ENCODE measurements at places on chromosomes 1 and 21. TPM values are rescaled to one million over a fixed set of nuclear protein-coding genes. Genes with fewer than 3 reads are reported as not detected.

- ATAC-seq = no peak
These were observed 79.5 kb downstream of the EVI5 start for GRCh38 chr1:92705446-92705845.

- no peak for ATAC-seq
These were observed 160.5 kb downstream of the PTBP2 start for GRCh38 chr1:96882096-96882495.

DNA sequence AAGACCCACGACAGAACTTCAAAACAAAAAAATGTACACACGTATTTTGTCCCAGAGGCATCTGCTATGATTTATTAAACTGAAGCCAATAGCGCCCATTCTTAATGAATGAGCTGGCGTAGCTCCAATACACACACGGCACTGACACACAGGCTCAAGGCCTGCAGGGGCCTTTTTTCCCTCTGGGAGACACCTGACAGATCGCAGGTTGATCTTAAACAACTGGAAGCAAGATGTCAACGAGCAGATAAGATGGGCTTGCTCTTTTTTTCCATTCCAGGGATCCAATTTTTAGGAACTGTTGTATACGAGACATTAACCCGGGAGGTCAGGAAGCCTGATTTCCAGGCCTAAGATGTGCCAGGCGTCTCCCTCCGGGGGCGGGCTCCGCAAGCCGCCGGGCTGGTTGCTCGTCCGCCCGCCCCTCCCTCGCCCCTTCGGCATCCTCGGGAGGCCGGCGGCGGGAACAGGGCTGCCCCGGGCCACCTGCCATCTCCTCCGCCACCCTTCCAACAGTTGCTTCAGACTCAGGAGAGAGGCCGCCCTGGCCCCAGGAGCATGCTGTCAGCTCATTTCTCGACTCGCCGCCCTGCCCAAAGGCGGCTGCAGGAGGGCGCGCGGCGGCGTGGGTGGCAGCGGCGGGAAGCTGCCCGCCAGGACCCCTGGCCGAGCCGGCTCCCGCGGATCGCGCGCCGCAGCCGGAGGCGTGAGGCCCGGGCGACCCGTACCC lies 735 bp downstream of the TTC13 start:
- ATAC-seq = peak; percentile 13

DNA sequence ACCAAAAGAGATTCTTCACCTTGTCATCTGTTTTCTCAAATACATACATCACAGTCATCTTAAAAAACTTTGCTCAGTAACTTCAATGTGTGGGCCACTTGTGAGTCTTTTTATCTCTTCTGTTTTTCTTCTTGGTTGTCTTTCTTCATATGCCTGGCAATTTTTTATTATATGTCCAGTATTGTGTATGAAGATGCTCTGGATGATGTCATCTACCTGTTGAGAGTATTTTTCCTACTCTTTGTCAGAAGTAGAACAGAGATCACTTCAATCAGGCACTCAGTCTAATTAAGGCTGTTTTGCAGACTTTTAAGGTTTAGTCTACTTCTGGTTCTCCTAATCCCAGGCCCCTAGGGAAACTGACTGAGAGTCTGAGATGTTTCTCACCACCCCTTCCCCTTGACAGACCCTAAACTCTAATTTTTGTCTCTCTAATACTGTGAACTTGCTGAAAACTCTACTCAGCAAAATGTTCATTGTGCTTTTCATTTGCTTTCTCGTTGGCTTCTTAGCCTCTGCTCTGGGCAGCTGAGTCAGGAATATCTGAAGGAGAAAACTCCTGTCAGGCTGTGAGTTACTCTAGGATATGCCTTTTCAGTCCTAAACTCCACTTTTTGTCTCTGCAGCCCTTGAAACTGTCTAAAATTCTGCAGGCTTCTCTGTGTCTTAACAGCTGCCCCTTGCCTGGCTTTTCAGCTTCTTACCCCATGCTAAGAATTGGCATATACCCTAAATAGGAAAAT lies 33.0 kb upstream of the DNAJC6 start:
- no peak for ATAC-seq

Gene RORC
- total RNA-seq = 0.26 TPM

- ATAC-seq = no peak
These were observed 40.7 kb upstream of the C1orf185 start for GRCh38 chr1:51061231-51061918.

- peak; percentile 67 for ATAC-seq
These were observed 614 bp upstream of the CACNA1E start for GRCh38 chr1:181482521-181483284.

DNA sequence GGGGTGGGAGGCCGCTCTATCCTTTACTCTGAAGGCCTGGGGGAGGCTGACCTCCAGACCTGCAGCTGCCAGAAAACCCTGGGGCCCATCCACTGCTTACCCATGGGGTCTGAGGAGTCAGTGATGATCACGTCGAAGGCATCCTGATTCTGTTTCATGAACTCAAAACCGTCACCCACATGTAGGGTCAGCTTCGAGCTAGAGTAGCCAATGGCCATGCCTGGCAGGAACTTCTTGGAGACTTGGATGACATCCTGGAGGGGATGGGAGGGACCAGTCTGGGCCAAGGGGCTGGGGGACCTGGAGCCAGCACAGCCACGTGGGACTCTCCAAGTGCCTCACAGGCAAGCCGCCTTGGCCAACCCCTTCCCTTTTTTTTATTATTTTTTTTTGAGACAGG lies 3.3 kb downstream of the SRM start:
- no peak for ATAC-seq

GRCh38 chr1:180814258-180814657 lies 98.4 kb upstream of the KIAA1614 start:
- ATAC-seq = no peak

Gene MEX3A
- 92.3 TPM for total RNA-seq

Gene AKR7A3
- 0.67 TPM for total RNA-seq

- no peak for ATAC-seq
These were observed 6.9 kb downstream of the C21orf58 start for GRCh38 chr21:46316708-46317324.

- peak; percentile 17 for ATAC-seq
These were observed 520.2 kb downstream of the PTPRU start for GRCh38 chr1:29756498-29756897.

GRCh38 chr1:179510038-179510437 lies 65.7 kb downstream of the NPHS2 start:
- no peak for ATAC-seq

DNA sequence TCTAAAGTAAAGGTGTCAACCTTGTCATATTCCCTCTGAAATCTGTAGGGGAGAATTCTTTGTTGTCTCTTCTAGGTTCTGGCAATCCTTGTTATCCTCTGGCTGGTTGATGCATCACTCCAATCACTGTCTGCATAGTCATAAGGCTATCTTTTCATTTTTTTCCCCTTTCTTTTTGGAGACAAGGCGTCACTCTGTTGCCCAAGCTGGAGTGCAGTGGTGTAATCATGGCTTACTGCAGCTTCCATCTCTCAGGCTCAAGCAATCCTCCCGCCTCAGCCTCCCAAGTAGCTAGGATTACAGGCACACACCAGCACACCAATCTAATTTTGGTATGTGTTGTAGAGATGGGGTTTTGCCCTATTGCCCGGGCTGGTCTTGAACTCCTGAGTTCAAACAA lies 12.9 kb downstream of the DPYD start:
- no peak for ATAC-seq

Gene MPL
- not detected for total RNA-seq

Gene CBR3
- 16.7 TPM for total RNA-seq

Gene SLC6A9
- total RNA-seq = 7.2 TPM

Gene PODN
- total RNA-seq = 2.4 TPM

DNA sequence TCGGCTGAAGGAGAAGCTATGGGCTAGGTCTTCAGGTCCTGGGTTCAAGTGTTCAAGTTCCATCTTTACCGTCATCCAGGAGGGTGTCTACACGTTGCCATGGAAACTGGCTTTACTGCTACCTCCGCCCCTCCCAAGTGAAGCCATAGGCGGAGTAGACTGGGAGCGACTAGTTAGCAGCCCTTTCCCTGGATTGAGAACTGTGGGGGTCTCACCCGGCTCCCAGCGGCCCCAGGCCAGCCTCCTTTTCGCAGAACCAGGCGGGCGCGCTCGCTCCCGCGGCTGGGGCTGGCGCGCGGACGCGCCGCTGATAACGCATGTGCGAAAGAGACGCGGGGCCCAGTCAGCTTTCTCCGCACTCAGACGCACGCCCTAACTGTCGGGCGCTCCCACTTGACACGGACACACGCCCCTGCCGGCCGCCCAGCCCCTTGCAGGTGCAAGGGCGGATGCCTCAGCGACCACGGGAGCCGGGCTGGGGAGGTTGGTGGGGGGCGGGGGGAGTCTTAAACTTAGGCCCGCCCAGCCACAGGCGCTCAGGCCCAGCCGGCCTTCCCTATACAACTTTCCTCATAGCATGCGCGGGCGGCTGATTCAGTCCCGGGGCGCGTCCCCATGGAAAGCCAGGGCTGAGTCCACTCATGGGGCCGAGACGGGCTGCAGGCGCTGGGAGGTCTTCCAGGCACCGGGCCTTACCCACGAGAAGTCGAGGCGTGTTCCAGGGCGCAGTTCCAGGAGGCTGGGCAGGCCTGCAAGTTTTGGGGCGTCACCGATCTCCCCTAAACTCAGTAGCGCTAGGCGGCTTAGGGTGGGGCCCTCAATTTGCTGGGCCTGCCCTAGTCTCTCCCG lies 7.4 kb downstream of the EFNA4 start:
- ATAC-seq = peak; percentile 92

- peak; percentile 50 for ATAC-seq
These were observed 64.8 kb downstream of the TP53BP2 start for GRCh38 chr1:223780949-223781348.

- no peak for ATAC-seq
These were observed 221.2 kb upstream of the PTGFR start for GRCh38 chr1:78269591-78269990.

Gene KCND3
- 2.0 TPM for total RNA-seq

DNA sequence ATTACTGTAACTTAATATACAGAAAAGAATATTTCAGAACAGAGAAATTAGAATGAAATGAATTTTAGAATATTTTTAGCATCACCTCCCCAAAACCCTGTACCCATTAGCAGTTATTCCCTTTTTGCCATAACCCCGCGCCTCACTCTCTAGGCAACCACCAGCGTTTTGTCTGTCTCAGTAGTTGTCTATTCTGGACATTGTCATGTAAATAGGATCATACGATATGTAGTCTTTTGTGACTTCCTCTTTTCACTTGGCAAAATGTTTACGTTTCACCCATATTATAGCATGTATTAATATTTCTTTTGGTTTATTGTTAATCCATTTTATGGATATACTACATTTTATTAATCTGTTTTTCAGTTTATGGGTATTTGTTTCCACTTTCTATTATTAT lies 24.9 kb downstream of the SOAT1 start:
- no peak for ATAC-seq

GRCh38 chr1:116020668-116021272 lies 44.5 kb downstream of the SLC22A15 start:
- ATAC-seq = peak; percentile 62

- no peak for ATAC-seq
These were observed 563.9 kb upstream of the NR5A2 start for GRCh38 chr1:199463521-199464127.

Gene PCSK9
- 0.78 TPM for total RNA-seq

- no peak for ATAC-seq
These were observed 96.9 kb upstream of the AKT3 start for GRCh38 chr1:243946946-243947345.

Gene SERPINC1
- 0.81 TPM for total RNA-seq

- no peak for ATAC-seq
These were observed 68.5 kb downstream of the MAP3K21 start for GRCh38 chr1:233395863-233396646.

GRCh38 chr21:17780539-17780938 lies 38.6 kb downstream of the C21orf91 start:
- no peak for ATAC-seq

DNA sequence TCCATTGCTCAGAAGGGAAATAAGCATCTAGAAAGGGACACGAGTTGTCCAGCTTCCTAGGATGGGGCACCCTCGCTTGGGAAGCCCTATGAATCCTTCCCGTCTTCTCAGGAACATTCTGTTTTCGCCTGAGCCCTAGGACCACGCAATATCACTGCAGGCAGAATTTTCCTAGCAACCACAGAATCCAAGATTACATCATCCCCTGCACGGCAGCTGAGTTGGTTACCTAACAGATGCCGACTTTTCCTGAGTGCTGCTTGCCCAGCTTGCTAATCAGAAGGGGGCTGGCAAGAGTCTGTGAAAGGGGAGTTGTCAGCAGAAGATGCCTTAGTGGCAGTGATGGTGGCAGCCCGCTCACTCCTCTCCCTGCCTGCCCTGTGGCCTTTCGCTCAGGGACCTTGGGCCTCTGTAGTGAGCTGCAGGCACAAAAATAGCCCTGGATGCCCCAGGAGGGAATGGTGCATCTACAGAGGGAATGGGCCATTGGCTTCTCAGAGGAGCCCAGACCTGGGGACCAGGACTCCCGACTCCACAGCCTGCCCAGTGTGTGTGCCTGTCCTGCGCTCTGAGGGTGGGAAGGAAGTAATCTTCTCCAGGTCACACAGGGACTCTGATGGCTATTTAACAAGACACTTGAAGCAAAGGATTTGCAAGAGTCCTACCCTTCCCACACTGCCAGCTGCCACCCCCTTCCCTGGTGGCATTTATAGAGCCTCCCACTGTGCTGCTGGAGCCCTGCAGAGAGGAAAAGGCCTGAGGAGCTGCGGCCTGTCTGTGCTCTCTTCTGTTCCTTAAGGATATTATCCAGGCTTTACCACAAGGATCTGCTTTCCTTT lies 28.9 kb upstream of the CLSTN1 start:
- ATAC-seq = no peak

- no peak for ATAC-seq
These were observed 11.1 kb downstream of the PTPRC start for GRCh38 chr1:198649968-198650338.

Gene APOBEC4
- total RNA-seq = 1.4 TPM

- no peak for ATAC-seq
These were observed 5.7 kb downstream of the MRTO4 start for GRCh38 chr1:19257178-19257914.

- ATAC-seq = no peak
These were observed 550.9 kb upstream of the TMPRSS15 start for GRCh38 chr21:18954441-18954844.

GRCh38 chr1:217134857-217135568 lies 411.8 kb upstream of the ESRRG start:
- peak; percentile 63 for ATAC-seq

- ATAC-seq = no peak
These were observed 53.9 kb downstream of the NENF start for GRCh38 chr1:212486619-212486975.

GRCh38 chr1:234325878-234326496 lies 47.3 kb upstream of the COA6 start:
- ATAC-seq = no peak

Gene SPRR5
- not detected for total RNA-seq

DNA sequence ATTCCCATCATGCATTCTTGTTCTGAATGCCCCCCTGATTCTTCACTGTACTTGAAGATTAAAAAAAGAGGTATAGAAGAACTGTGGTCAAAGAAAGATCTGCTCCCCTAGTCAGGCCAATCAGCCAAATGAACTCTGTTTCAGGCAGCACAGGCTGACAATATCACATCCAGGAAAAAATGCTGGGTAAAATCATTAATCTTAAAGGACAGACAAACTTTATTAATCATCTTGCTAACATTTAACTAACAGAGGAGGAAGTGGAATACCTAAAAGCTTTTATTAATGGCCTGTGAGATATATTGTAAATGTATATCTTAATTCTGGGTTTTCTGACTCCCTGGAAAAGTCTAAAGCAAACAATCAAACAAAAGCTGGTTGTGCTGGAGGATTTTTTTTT lies 660.5 kb upstream of the PRMT6 start:
- ATAC-seq = no peak

Gene ALG14
- 5.1 TPM for total RNA-seq
